BJ (cell line): ENCODE measurements at places on chromosomes 3 and 15.

DNA sequence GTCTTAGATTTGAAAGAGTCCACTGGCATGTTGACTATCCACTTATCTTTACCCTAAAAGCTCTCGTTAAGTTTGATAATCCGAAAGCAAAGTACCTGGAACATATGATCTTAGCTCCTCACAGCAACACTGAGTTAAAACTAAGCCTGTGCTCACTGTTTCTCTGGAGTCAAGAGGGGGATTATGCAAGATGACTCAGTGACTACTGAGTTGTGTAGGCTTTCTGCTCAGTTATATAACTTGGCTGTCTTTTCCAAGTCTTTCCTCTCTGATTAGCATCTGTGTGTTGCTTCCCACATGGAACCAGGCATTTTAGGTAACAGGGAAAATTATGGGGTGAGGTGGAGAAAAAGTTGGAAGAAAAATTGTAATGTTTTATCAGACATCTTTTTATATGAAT, 31.2 kb upstream of the MYO5C start:
- DNase-seq: no peak

GRCh38 chr15:74034206-74034755, 39.8 kb downstream of the PML start:
- DNase-seq: no peak

DNA sequence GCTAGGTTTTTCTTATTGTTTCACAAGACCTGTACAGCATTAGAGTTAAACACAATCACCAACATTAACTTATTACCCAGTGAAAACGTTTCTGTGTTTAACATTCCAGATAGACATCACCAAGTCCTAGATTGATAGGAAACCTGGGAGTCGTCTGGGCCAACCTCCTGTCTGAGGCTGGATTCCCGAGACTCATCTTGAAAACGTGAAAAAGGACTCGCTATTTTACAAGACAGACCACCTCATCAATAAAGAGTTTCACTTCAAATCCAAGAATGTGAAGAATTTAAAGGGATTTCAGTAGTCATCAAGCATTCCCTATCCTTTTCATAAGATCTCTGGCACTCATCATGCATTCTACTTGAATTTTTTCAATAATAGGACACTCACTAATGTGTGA, 626.6 kb downstream of the MCTP2 start:
- no peak for DNase-seq

DNA sequence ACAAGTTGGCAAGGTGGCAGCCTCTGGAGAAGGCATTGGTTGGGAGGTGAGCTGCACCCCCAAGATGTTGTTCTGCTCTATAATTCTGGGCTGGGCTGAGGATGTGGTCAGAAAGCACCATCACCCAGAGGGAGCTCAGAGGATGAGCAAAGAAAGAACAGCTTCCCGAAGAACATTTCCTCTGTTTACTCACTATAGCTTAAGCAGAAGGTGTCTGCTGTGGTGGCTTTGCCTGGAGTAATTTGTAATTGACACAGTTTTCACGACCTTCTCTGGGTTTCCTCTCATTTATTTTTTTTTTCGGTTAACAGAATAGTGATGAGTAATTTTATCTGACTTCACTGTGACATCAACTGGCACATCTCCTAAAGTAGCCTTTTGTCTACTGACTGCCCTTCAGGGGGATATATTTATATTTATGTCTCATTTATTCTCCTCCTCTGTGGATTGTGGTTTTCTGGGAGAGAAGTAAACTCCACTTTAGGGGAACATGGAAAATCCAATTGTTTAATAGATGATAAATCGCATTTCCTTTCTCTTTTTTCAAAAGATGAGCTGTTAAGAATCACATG, 49.5 kb upstream of the ABHD17C start:
- no peak for DNase-seq

- no peak for DNase-seq
Observed at GRCh38 chr3:124995460-124995994, 60.3 kb downstream of the HEG1 start.

- DNase-seq: no peak
Observed at GRCh38 chr3:79937567-79937966, 169.8 kb upstream of the ROBO1 start.

DNA sequence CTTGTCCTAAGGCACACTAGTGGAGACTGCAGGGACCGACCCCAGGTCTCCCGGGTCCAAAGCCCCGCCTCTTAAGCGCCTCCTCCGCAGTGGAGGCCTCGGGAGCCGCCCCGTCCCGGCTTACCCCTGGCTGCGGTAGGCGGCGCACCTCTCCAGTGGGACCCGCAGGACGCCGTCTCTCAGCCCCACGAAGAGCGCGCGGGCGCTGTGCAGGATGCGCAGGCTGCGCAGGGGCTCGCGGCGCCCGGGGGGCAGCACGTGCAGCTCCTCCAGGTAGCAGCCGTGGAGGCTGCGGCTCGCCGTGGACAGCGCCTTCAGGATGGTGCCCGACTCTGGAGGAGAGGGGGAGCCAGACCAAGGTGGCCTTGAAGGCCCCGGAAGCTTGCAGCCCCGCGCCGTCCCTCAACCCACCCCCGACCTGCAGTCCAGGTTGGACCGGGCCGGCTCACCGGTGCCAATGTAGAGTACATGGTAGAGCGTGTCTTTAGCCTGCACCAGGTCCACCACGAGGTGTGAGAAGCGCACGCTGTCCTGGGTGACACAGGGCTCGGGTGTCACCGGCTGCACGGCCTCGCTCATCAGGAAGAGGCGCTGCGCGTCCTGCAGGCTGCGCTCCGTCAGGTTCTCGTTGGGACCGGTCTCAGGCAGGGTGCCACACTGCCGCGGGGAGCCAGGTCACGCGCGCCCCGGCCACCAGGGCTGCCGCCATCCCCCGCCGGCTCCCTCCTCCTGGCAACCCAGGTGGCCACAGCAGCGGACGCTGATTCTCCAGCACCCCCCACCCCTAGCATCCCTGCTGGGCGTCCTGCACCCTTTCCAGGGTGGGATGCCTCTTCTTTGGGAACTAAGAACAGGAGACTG, 105.5 kb downstream of the SEMA5B start:
- DNase-seq: no peak

- no peak for DNase-seq
Observed at GRCh38 chr3:123150449-123151215, 51.1 kb upstream of the SEC22A start.

GRCh38 chr15:64895285-64896065, 16.2 kb upstream of the ANKDD1A start:
- no peak for DNase-seq
